Activated B cell treated with CpG ODN at 0.5 μM for 24 hours (primary cell): ENCODE measurements at places on chromosomes 7 and 10.

DNA sequence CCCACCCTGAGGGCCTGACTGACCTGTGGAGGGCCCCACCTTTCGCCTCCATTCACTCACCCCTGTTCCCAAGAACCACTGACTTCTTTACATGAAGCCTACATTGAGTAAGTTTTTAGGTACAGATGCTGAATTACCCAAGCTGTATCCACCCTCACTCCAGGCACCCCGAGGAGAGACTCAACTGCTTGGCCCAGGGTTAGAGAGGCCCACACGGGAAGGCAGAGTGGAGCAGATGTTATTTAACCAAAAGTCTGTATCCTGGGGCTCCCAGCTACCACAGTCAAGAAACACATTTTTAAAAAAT lies 213.1 kb upstream of the FRMD4A start:
- DNase-seq: no peak
- H3K4me3 ChIP-seq: no peak overlapping the region
- H3K27me3 ChIP-seq: no peaks in the 10 kb centered on the region
- peaks cover 76% of the 10 kb centered on the region for H3K4me1 ChIP-seq
- peak overlapping the region; percentile 75 for H3K27ac ChIP-seq
- peaks cover 76% of the 10 kb centered on the region for H3K36me3 ChIP-seq

DNA sequence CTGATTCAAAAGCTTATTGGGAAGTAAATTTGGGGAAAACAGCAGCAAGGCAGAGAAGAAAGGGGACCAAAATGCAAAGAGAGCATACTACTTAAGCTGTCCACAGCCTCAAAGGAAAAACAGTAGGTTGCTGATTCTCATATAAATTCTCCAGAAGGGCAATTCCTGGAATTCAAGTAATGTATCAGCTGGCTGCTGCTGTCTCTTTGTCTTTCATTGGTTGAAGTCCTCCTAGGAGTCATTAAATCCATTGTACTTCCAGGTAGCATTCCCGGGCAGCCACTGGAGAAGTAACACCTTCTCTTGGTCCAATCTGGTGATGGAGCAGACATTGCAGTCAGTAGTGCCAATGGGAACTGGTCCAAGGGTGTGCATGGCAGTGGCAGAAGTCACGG lies 22.7 kb downstream of the BET1 start:
- H3K27me3 ChIP-seq: no peaks in the 10 kb centered on the region
- no peaks in the 10 kb centered on the region for H3K36me3 ChIP-seq
- peaks cover 9% of the 10 kb centered on the region for H3K4me1 ChIP-seq
- no peak for DNase-seq

- H3K27ac ChIP-seq: no peak overlapping the region
- peaks cover 20% of the 10 kb centered on the region for H3K27me3 ChIP-seq
- H3K36me3 ChIP-seq: no peaks in the 10 kb centered on the region
- H3K4me1 ChIP-seq: no peaks in the 10 kb centered on the region
- H3K4me3 ChIP-seq: no peak overlapping the region
Observed at GRCh38 chr10:71631007-71631861, 88.3 kb downstream of the C10orf105 start.

DNA sequence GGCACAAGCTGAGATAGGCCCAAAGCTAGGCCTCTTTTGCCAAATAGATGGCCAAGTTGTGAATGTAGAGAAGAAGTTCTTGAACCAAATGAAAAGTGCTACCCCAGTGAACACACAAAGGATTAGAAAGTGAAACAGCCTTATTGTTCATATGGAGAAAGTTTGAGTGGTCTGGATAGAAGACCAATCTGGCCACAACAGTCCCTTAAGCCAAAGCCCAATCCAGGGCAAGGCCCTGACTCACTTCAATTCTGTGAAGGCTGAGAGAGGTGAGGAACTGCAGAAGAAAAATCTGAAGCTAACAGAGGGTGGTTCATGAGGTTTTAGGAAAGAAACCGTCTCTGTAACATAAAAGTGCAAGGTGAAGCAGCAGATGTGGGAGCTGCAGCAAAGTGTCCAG lies 18.7 kb upstream of the ATP6V0A4 start:
- H3K27me3 ChIP-seq: peaks cover 1% of the 10 kb centered on the region
- no peak overlapping the region for H3K27ac ChIP-seq
- no peaks in the 10 kb centered on the region for H3K36me3 ChIP-seq
- no peaks in the 10 kb centered on the region for H3K4me1 ChIP-seq

- peaks cover 9% of the 10 kb centered on the region for H3K36me3 ChIP-seq
- H3K27me3 ChIP-seq: peaks cover 3% of the 10 kb centered on the region
- DNase-seq: no peak
- H3K27ac ChIP-seq: no peak overlapping the region
Observed at GRCh38 chr7:2663121-2663886, 24.7 kb upstream of the AMZ1 start.

GRCh38 chr10:127035827-127036226 lies 130.6 kb downstream of the DOCK1 start:
- no peaks in the 10 kb centered on the region for H3K4me1 ChIP-seq
- no peak overlapping the region for H3K27ac ChIP-seq
- DNase-seq: no peak
- H3K4me3 ChIP-seq: no peak overlapping the region

- no peak overlapping the region for H3K4me3 ChIP-seq
- peaks cover 12% of the 10 kb centered on the region for H3K27me3 ChIP-seq
Observed at GRCh38 chr10:89814278-89814677, 112.9 kb downstream of the KIF20B start.

GRCh38 chr7:96408881-96409280 lies 87.0 kb upstream of the SLC25A13 start:
- H3K36me3 ChIP-seq: no peaks in the 10 kb centered on the region
- peaks cover 2% of the 10 kb centered on the region for H3K27me3 ChIP-seq
- DNase-seq: no peak
- H3K4me3 ChIP-seq: no peak overlapping the region

GRCh38 chr7:41098846-41099245 lies 604.0 kb downstream of the INHBA start:
- no peak overlapping the region for H3K4me3 ChIP-seq
- H3K36me3 ChIP-seq: no peaks in the 10 kb centered on the region
- DNase-seq: no peak

- no peaks in the 10 kb centered on the region for H3K27me3 ChIP-seq
- no peak overlapping the region for H3K4me3 ChIP-seq
- H3K27ac ChIP-seq: no peak overlapping the region
- no peaks in the 10 kb centered on the region for H3K36me3 ChIP-seq
- no peaks in the 10 kb centered on the region for H3K4me1 ChIP-seq
Observed at GRCh38 chr7:47794016-47794415, 154.2 kb downstream of the PKD1L1 start.

GRCh38 chr10:348456-348855 lies 213.2 kb downstream of the ZMYND11 start:
- DNase-seq: no peak
- no peak overlapping the region for H3K4me3 ChIP-seq
- H3K27ac ChIP-seq: no peak overlapping the region

GRCh38 chr10:88702848-88703597 lies 3.0 kb upstream of the LIPK start:
- peaks cover 4% of the 10 kb centered on the region for H3K4me1 ChIP-seq
- no peak for DNase-seq
- no peaks in the 10 kb centered on the region for H3K36me3 ChIP-seq
- no peak overlapping the region for H3K4me3 ChIP-seq
- H3K27me3 ChIP-seq: no peaks in the 10 kb centered on the region
- H3K27ac ChIP-seq: no peak overlapping the region

GRCh38 chr10:44998146-44998631 lies 2.5 kb upstream of the ZNF22 start:
- H3K4me3 ChIP-seq: no peak overlapping the region
- H3K27me3 ChIP-seq: no peaks in the 10 kb centered on the region
- H3K27ac ChIP-seq: no peak overlapping the region
- H3K4me1 ChIP-seq: peaks cover 25% of the 10 kb centered on the region

- peaks cover 22% of the 10 kb centered on the region for H3K27me3 ChIP-seq
- no peaks in the 10 kb centered on the region for H3K36me3 ChIP-seq
- no peaks in the 10 kb centered on the region for H3K4me1 ChIP-seq
- no peak overlapping the region for H3K4me3 ChIP-seq
Observed at GRCh38 chr10:1369197-1369596, 313.0 kb downstream of the WDR37 start.

GRCh38 chr7:118185163-118185860 lies 1.3 kb downstream of the LSM8 start:
- H3K4me1 ChIP-seq: peaks cover 51% of the 10 kb centered on the region
- no peaks in the 10 kb centered on the region for H3K27me3 ChIP-seq
- peak overlapping the region; percentile 97 for H3K4me3 ChIP-seq
- no peak for DNase-seq

DNA sequence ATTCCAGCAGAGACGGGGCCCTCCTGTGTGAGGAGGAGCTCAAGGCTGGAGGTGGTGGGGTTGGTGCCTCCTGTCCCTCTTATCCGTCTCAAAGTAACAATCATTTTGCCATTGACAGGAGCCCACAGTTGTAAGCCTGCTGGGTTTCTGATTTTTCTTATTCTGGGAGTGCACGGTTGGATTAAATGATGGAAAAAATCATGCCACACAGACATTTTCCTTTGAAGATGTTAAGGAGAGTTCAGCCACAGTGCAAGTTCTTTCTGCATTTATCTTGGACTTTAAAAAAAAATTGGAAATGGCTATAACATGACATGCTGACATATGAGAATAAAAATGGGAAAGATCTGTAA lies 8.4 kb upstream of the LYZL1 start:
- no peaks in the 10 kb centered on the region for H3K36me3 ChIP-seq
- H3K27me3 ChIP-seq: peaks cover 3% of the 10 kb centered on the region
- H3K4me3 ChIP-seq: no peak overlapping the region

DNA sequence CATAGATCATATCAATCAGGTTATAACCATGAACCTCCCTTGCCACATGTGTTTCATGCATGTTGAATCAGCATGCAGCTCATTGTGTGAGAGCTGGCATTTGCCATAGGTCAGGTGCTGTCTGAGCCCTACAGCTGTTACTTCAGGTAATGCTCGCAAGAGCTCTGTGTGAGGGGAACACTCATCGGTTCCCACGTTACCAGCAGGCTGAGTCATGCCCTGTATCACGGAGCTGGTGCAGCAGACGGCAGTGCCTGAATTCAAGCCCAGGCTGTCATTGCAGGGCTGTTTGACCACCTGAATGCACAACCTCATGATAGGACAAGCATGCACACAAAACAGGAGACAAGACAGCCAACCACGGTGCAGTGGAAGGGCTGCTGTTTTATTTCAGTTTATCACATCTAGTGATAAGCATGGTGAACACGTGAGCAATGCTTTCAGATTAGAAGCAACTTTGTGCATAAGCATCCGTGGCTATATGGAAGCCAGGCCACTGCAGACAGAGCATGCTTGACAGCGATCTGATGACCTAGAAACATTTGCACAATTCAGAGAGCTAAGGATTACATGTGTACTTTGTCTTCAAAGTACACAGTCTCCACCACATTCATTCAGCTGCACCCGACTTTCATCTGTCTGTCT lies 56.4 kb upstream of the PFKP start:
- peaks cover 28% of the 10 kb centered on the region for H3K27me3 ChIP-seq
- no peak overlapping the region for H3K27ac ChIP-seq
- H3K4me3 ChIP-seq: no peak overlapping the region
- H3K4me1 ChIP-seq: peaks cover 34% of the 10 kb centered on the region
- H3K36me3 ChIP-seq: no peaks in the 10 kb centered on the region

- H3K27me3 ChIP-seq: peaks cover 6% of the 10 kb centered on the region
- DNase-seq: no peak
- H3K4me3 ChIP-seq: no peak overlapping the region
- no peaks in the 10 kb centered on the region for H3K36me3 ChIP-seq
- H3K27ac ChIP-seq: no peak overlapping the region
- H3K4me1 ChIP-seq: no peaks in the 10 kb centered on the region
Observed at GRCh38 chr10:114600057-114600456, 58.0 kb downstream of the ABLIM1 start.

DNA sequence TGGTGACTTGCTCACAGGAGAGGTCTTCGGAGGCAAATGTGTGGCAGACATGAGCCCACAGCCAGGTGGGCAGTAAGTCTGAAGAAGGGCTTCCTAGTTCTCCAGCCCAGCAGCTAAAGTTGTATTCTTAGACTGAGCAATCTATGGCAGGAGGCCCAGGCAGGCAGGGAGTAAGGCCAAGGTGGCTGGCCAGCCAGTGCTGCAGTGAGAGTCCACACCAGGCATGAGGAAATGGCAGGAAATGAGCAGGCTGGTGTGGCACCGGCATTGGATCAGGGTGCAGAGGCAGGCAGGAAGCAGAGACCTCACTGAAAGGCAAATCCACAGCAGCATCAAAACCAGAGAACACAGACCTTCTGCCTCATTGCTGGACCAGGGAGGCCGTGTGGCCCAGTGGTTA lies 84.6 kb upstream of the PDE1C start:
- H3K4me3 ChIP-seq: no peak overlapping the region
- no peak overlapping the region for H3K27ac ChIP-seq
- no peaks in the 10 kb centered on the region for H3K4me1 ChIP-seq

GRCh38 chr7:44081266-44081748 lies 1.0 kb downstream of the POLM start:
- H3K36me3 ChIP-seq: peaks cover 45% of the 10 kb centered on the region
- no peaks in the 10 kb centered on the region for H3K27me3 ChIP-seq
- DNase-seq: no peak
- H3K27ac ChIP-seq: peak overlapping the region; percentile 96

GRCh38 chr7:17019106-17019505 lies 137.3 kb upstream of the AGR3 start:
- DNase-seq: no peak
- H3K36me3 ChIP-seq: no peaks in the 10 kb centered on the region
- no peaks in the 10 kb centered on the region for H3K27me3 ChIP-seq
- H3K4me3 ChIP-seq: no peak overlapping the region

- H3K4me1 ChIP-seq: no peaks in the 10 kb centered on the region
- H3K27ac ChIP-seq: no peak overlapping the region
- DNase-seq: no peak
- no peak overlapping the region for H3K4me3 ChIP-seq
- H3K27me3 ChIP-seq: peaks cover 5% of the 10 kb centered on the region
Observed at GRCh38 chr10:23258516-23258915, 66.4 kb downstream of the PTF1A start.

DNA sequence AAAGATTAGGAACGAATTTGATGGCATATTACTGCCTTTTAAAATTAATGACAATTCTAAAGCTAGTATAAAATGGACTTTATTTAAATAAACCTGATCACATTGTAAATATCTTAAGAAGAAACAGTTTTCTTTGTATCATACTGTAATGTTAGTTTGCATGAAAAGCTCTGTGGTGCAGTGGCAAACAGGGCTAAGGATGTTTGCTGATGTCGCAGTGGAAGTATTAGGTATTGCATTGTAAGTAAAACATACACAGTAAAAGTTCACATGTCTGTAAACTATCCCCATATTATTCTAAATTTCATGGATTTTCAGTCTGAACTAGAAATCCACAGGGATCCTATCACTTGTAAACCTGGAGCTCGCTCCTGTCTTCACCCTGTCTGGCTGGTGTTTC lies 252.6 kb upstream of the ZNF32 start:
- no peaks in the 10 kb centered on the region for H3K36me3 ChIP-seq
- no peak overlapping the region for H3K27ac ChIP-seq
- H3K4me1 ChIP-seq: no peaks in the 10 kb centered on the region
- DNase-seq: no peak

GRCh38 chr7:20238754-20239324 lies 21.7 kb upstream of the MACC1 start:
- no peaks in the 10 kb centered on the region for H3K27me3 ChIP-seq
- H3K27ac ChIP-seq: peak overlapping the region; percentile 92
- peak overlapping the region; percentile 73 for H3K4me3 ChIP-seq
- DNase-seq: peak; percentile 34

- DNase-seq: no peak
- H3K36me3 ChIP-seq: no peaks in the 10 kb centered on the region
- H3K4me3 ChIP-seq: no peak overlapping the region
- H3K4me1 ChIP-seq: no peaks in the 10 kb centered on the region
- H3K27ac ChIP-seq: no peak overlapping the region
Observed at GRCh38 chr10:58791137-58791536, 278.5 kb downstream of the BICC1 start.
